ENCODE measurements at places on chromosomes 5 and 9. TPM values are rescaled to one million over a fixed set of nuclear protein-coding genes. Genes with fewer than 3 reads are reported as not detected.

- no peak for DNase-seq
Observed at GRCh38 chr5:166074582-166075481, 2216.6 kb upstream of the WWC1 start.

DNA sequence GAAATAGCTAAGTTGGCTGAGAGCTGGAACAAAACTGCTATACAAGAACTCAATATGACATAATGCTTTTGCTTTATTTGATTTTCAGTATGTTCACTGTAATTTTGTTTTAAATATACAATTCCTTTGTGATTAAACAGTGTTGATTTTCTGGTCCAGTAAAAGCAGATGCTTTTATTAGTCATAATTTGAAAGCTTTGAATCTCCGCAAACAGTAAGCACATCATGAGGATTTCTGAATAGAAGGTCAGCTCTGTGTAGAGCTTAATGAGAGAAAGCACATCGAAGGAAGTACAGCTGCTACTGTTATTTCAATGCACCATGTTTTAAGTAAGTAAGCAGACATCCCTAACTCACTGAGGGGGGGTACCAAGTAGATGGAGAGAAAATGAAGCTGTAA is 701.3 kb upstream of the ACO1 start:
- DNase-seq: no peak

GRCh38 chr5:131965826-131966415 is 20.5 kb upstream of the MEIKIN start:
- no peak for DNase-seq

- DNase-seq: no peak
Observed at GRCh38 chr9:137266585-137267453, 10.7 kb upstream of the TOR4A start.

PCDHB6 gene
- total RNA-seq: 0.49 TPM

- DNase-seq: peak; percentile 89
Observed at GRCh38 chr5:93273176-93273575, 307.8 kb downstream of the NR2F1-AS1 start.

DNA sequence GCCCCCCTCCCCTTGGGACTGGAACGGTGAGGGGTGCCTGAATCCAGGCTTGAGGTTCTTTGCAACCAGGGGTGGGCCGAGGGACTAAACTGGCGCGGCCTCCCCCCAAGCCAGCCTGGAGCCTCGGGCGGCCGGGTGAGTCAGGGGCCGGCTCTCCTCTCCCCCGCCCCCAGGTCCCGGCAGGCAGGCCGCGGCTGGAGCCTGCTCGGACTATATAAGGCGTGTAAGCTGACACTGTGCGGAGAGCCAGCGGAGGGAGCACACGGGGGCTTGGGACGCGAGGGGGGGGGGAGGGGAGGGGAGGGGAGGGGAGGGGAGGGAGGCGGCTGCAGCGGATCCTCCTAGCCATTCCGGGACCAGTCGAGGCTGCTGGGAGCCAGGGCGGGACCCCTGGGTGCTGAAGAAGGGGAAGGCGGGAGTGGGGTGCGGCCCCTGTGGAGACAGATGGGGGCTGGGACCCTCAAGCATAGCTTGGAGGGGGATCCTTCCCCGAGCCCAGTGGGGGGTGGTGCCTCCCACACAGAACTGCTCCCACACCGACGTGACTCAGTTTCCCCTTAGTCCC is 595 bp downstream of the PDLIM7 start:
- peak; percentile 95 for DNase-seq

ERAP2 gene
- 103 TPM for total RNA-seq

DNA sequence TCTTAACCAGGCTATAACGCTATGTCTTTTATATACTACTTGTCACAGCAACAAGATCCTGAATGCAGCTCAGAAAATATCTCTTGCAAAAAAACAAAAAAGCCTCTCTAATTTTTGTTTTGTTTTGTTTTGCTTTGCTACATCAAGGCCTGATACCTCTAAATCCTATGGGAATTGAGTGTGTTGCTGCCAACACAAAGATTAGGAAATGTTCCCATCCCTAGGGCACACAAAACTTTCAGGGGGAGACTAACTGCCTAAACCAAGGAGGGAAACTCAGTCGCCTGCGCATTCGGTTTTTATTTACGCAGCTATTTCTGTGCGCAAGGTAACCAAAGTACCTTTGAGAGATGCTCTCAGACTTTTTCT is 1.7 kb downstream of the SSBP2 start:
- no peak for DNase-seq

TOR2A gene
- 12.3 TPM for total RNA-seq

N4BP3 gene
- 0.05 TPM for total RNA-seq

FBXL7 gene
- total RNA-seq: 12.5 TPM

GRCh38 chr5:41841325-41841724 is 28.9 kb downstream of the OXCT1 start:
- DNase-seq: no peak
